ENCODE measurements at places on chromosomes 13 and 19. TPM values are rescaled to one million over a fixed set of nuclear protein-coding genes. Genes with fewer than 3 reads are reported as not detected.

KLF16 gene
- 10.0 TPM for total RNA-seq

NDUFA13 gene
- total RNA-seq: 1,196 TPM

GRCh38 chr19:46732966-46733689 is 12.7 kb upstream of the FKRP start:
- no peak for DNase-seq

- no peak for DNase-seq
Measured at GRCh38 chr13:110289661-110290060, 17.3 kb downstream of the COL4A1 start.

- no peak for DNase-seq
Measured at GRCh38 chr19:48866692-48867091, 1.7 kb downstream of the PLEKHA4 start.

- DNase-seq: no peak
Measured at GRCh38 chr19:39916851-39917396, 17.5 kb downstream of the FCGBP start.

GRCh38 chr19:41330946-41331678 is 21.1 kb downstream of the CCDC97 start:
- DNase-seq: no peak

DNA sequence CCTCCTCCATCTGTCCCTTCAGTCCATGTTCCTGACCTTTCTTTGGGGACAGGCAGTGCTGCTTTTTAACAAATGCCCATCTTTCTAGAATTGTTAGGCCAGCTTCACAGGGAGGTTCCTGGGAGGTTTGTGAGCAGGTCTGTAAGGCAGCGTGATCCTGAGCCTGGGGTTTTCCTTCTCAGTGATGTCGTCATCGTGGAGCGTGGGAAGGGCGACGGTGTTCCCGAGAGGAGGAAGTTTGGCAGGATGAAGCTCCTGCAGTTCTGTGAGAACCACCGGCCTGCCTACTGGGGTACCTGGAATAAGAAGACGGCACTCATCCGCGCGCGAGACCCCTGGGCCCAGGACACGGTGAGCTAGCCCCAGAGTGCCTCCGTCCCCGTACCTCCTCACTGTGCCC is 26.8 kb downstream of the CHAF1A start:
- DNase-seq: no peak

GRCh38 chr13:99859178-99860177 is 112.1 kb downstream of the ZIC5 start:
- DNase-seq: no peak
